Testis (tissue), 5 donors: ENCODE measurements at places on chromosomes 4 and X. TPM values are rescaled to one million over a fixed set of nuclear protein-coding genes. Genes with fewer than 3 reads are reported as not detected.

TRIML2 gene
- 5.8 TPM for total RNA-seq

DCAF12L1 gene
- total RNA-seq, result 37.2 TPM

GPC3 gene
- 5.4 TPM for total RNA-seq

PCDH7 gene
- total RNA-seq, result 2.8 TPM

CFP gene
- total RNA-seq, result 1.9 TPM

NLGN4X gene
- 10.4 TPM for total RNA-seq

DCHS2 gene
- total RNA-seq, result 2.4 TPM

AMBN gene
- total RNA-seq, result 0.74 TPM

LGI2 gene
- 0.74 TPM for total RNA-seq

ARR3 gene
- not detected for total RNA-seq

CXCR3 gene
- 0.43 TPM for total RNA-seq

SNCA gene
- 2.0 TPM for total RNA-seq

GLUD2 gene
- total RNA-seq, result 135 TPM

LRIT3 gene
- total RNA-seq, result 0.37 TPM

- no peak overlapping the region for H3K4me3 ChIP-seq
- DNase-seq, result no peak
- H3K27ac ChIP-seq, result no peak overlapping the region
- no peaks in the 10 kb centered on the region for H3K27me3 ChIP-seq
Observed at GRCh38 chrX:77740376-77740905, 45.6 kb downstream of the ATRX start.

- H3K4me3 ChIP-seq, result no peak overlapping the region
- DNase-seq, result no peak
- no peaks in the 10 kb centered on the region for H3K27me3 ChIP-seq
- H3K36me3 ChIP-seq, result no peaks in the 10 kb centered on the region
- H3K4me1 ChIP-seq, result no peaks in the 10 kb centered on the region
Observed at GRCh38 chr4:150799207-150799606, 215.9 kb downstream of the LRBA start.

- no peaks in the 10 kb centered on the region for H3K4me1 ChIP-seq
- no peak overlapping the region for H3K4me3 ChIP-seq
- H3K27me3 ChIP-seq, result no peaks in the 10 kb centered on the region
- H3K36me3 ChIP-seq, result no peaks in the 10 kb centered on the region
- no peak overlapping the region for H3K27ac ChIP-seq
Observed at GRCh38 chrX:146278381-146278780, 460.8 kb downstream of the SLITRK2 start.

DNA sequence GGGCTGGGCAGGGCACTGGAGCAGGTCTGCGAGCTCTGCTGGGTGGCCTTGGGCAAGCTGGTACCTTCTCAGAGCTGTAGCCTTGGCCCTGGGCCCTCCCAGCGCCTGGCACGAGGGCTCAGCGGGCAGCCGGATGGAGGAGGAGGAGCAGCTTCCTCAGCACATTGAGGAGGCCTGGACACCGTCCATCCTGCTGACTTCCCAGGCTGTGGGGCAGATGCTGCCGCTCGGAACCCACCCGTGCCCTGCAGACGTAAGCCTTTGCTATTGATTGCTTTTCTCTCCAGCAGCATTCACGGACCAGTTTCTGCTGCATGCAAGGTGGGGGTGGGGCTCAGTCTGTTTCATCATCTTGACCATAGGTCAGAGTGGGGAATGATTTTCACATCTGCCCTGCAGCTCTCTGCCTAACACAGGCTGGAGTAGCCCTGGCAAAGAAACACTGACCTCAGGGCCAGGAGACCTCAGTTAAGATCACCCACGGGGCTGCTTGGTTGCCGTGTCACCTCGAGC lies 80.7 kb upstream of the PSAPL1 start:
- no peak overlapping the region for H3K27ac ChIP-seq
- peaks cover 7% of the 10 kb centered on the region for H3K4me1 ChIP-seq
- peak; percentile 24 for DNase-seq
- H3K4me3 ChIP-seq, result no peak overlapping the region
- H3K27me3 ChIP-seq, result no peaks in the 10 kb centered on the region

GRCh38 chrX:87005885-87006284 lies 511.7 kb upstream of the KLHL4 start:
- no peak overlapping the region for H3K27ac ChIP-seq
- no peaks in the 10 kb centered on the region for H3K4me1 ChIP-seq
- H3K27me3 ChIP-seq, result no peaks in the 10 kb centered on the region
- no peaks in the 10 kb centered on the region for H3K36me3 ChIP-seq
- no peak overlapping the region for H3K4me3 ChIP-seq

GRCh38 chr4:18860836-18861530 lies 839.4 kb upstream of the LCORL start:
- no peak overlapping the region for H3K27ac ChIP-seq
- H3K4me3 ChIP-seq, result no peak overlapping the region
- no peaks in the 10 kb centered on the region for H3K36me3 ChIP-seq
- H3K27me3 ChIP-seq, result no peaks in the 10 kb centered on the region
- H3K4me1 ChIP-seq, result no peaks in the 10 kb centered on the region

DNA sequence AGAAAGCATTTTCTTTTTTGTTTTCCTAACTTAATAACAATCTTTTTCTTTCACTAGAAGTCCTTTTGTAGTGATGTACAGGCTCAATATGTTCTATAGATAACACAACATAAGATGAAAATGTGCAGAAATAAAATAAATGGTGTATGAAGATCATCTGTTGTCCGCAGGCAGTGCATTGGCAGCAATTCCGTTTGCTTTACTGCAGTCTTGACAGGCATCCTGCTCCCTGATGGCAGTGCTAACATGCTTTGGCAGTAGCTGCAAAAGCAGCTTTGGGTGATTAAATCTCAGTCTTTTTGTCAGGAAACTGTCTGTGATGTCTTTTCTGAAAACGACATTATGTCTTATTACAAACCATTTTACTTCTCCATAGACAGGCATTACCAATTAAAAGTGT lies 131.4 kb downstream of the TRAM1L1 start:
- no peak for DNase-seq
- no peaks in the 10 kb centered on the region for H3K4me1 ChIP-seq
- H3K36me3 ChIP-seq, result no peaks in the 10 kb centered on the region
- no peaks in the 10 kb centered on the region for H3K27me3 ChIP-seq
- H3K4me3 ChIP-seq, result no peak overlapping the region

DNA sequence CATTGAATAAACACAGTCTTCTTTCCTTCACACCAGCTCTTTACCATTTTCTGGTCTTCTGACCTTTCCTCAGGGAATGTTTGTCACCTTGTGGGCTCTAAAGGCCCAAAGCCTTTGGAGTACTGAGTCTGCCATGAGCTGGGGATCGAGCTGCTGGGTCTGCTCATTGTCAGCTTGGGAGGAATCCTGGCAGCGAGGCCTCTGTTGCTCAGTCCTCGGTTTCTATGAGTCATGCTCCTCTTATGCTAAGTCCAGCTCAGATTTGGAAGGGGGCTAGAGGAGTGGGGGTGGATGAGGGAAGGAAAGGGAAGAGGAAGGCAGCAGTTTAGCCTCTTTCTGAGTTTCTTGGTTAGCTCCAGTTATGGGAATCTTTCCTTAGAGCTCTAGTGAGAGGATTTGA lies 31.1 kb downstream of the NHSL2 start:
- DNase-seq, result no peak
- H3K27ac ChIP-seq, result no peak overlapping the region
- H3K36me3 ChIP-seq, result no peaks in the 10 kb centered on the region
- no peaks in the 10 kb centered on the region for H3K27me3 ChIP-seq
- H3K4me3 ChIP-seq, result no peak overlapping the region

DNA sequence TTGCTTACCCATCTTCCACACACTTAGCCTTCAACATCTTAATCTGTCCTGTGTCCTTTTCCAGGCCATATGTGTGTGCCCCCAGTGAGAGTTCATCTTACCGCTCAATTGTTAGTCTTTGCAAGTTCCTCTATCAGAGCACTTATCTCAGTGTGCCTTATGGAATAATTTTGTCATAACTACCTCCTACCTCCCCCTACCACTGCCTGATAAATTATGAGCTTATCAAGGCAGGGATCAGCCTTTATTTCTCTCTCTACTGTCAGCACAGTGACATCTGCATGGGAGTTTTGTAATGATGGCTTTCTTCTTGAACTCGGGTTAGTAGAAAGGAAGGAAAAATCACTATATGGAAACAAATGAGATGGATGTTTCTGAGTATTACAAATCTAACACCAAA lies 53.2 kb downstream of the MTM1 start:
- no peak for DNase-seq
- H3K27ac ChIP-seq, result no peak overlapping the region
- no peaks in the 10 kb centered on the region for H3K36me3 ChIP-seq
- H3K27me3 ChIP-seq, result no peaks in the 10 kb centered on the region
- H3K4me3 ChIP-seq, result no peak overlapping the region

DNA sequence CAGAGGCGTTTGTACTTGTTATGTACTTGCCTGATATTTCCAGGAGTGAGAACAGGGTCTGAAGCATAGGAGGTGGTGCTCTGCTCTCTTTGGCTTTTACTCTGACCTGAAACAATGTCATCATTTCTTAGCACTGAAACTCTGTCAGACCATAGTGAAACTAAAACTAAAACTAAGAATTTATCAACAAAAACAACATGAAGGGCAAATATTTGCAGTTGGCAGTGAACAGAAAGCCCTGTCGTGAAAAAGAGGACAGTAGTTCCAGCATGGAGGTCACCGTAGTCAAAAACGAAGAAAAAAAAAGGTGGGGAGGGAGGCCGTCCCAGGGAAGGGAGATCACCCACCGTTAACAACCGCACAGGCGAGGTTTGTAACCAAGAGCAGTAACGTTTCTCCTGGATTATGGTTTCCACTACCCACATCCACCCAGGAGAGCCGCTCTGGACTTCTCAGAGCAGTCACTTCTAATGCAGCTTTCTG lies 97.5 kb downstream of the ANK2 start:
- H3K36me3 ChIP-seq, result no peaks in the 10 kb centered on the region
- peaks cover 5% of the 10 kb centered on the region for H3K4me1 ChIP-seq
- no peak for DNase-seq

DNA sequence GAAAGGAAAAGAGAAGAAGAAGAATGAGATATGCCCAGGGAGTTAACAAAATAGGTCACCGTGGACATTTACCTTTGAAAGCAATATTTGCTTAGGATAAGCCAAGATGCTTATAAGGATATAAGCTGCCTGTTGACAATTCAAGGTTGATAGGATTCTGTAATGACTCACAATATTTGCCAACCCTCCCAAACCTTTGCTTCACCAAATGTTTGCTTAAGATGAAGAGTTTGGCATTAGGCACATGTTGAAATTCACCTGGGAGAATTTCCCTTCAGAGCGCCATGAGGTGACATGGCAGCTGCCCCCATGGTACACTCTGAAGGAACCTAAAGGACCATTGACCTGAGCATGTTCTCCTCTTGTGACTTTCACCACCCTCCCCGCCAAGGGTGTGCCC lies 4.6 kb downstream of the PALLD start:
- H3K4me1 ChIP-seq, result no peaks in the 10 kb centered on the region
- DNase-seq, result no peak
- H3K4me3 ChIP-seq, result no peak overlapping the region
- H3K36me3 ChIP-seq, result no peaks in the 10 kb centered on the region

DNA sequence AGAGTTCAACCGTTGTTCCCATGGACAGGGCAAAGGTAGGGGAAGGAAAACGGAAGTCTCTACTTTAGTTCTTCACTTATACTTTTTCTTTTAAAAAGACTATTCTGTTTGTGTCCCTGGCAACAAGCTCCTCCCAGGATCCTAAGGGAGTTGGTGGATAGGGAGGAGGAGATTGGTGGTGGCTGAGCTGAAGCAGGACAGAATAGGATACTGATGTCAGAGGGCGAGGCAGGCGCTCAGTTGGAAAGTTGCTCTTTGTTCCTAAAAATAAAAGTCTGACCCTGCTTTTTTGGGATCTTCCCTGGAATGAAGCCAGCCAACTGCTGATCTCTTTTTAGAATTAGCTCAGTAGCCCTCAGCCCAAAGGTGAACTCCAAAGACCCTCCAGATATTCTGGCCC lies 104.7 kb downstream of the MGST2 start:
- no peak overlapping the region for H3K4me3 ChIP-seq
- no peaks in the 10 kb centered on the region for H3K36me3 ChIP-seq
- no peak overlapping the region for H3K27ac ChIP-seq
- no peaks in the 10 kb centered on the region for H3K27me3 ChIP-seq
- H3K4me1 ChIP-seq, result peaks cover 9% of the 10 kb centered on the region
- peak; percentile 44 for DNase-seq

- H3K4me3 ChIP-seq, result no peak overlapping the region
- H3K27me3 ChIP-seq, result no peaks in the 10 kb centered on the region
- DNase-seq, result no peak
- H3K36me3 ChIP-seq, result no peaks in the 10 kb centered on the region
- H3K27ac ChIP-seq, result no peak overlapping the region
Observed at GRCh38 chr4:22512306-22512705, 3.6 kb downstream of the ADGRA3 start.

GRCh38 chr4:143285696-143286437 lies 50.8 kb upstream of the GAB1 start:
- H3K27me3 ChIP-seq, result no peaks in the 10 kb centered on the region
- H3K27ac ChIP-seq, result peak overlapping the region; percentile 14

GRCh38 chr4:112765317-112765974 lies 128.5 kb downstream of the LARP7 start:
- H3K4me3 ChIP-seq, result no peak overlapping the region
- peaks cover 2% of the 10 kb centered on the region for H3K4me1 ChIP-seq
- no peak for DNase-seq
- no peaks in the 10 kb centered on the region for H3K27me3 ChIP-seq
- H3K36me3 ChIP-seq, result no peaks in the 10 kb centered on the region
- H3K27ac ChIP-seq, result no peak overlapping the region

DNA sequence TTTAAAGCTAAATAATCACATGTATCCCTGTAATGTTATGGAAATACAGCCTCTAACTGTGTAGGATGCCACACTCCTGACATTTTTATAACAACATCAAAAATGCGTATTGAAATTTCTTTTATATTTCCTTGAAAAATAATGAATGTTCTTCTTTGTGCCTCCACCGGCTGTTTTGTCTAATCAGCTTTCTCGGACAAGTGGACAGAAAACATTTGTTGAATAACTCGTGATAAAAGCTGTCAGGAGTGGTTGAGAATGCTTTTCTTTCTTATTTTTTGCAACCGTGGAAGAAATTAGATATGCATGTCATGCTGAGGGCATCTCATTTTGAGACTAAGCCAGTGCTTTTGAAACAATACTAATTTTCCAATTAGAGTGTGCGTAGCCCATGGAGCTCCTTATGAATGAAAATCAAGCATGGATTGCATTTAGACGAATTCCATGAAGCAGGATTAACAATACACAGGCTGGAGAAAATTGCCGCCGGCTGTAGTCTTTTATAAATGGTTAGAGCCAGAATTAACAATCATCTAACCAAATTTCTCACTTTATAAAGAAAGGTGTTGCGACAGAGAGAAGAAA lies 614.5 kb upstream of the LCORL start:
- DNase-seq, result no peak
- H3K27ac ChIP-seq, result no peak overlapping the region
- no peaks in the 10 kb centered on the region for H3K27me3 ChIP-seq
- H3K4me1 ChIP-seq, result no peaks in the 10 kb centered on the region
